AG09319 (cell line): ENCODE measurements at places on chromosomes 2 and 18.

DNA sequence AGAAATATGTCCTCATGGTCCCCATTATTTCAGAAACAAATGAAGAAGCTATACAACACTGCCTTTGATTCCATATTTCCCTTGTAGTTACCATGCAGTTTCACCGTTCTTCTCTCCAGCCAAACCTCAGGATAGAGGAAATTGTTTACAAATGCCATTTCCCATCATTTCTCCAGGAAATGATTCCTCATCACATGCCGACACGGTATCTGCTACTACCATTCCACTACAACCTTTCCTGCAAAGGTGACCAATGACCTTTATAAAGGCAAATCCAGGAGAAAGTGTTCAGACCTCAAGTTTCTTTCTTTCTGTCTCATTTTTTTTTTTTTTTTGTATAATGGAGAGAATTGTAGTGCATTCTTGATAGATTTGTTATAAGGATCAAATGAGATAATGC lies 460.8 kb upstream of the CDH20 start:
- no peak for DNase-seq

DNA sequence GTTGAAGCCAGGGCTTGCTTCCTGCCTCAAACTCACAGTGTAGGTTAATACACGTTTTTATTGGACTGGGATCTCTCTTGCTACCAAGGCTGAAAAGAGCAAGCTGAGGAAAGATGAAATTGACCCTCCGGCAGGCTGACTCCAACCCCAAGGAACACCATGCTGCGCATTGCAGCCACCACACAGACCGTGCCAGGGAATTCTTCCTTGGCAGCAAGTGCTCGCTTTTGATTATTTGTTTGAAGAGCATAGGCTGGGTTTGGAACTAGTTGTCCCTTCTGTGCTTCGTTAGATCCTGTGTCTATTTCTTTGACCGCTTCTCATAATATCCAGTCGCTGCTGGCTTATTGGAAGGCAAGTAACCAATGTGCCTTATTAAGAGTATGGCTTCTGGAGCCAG lies 34.4 kb upstream of the DARS1 start:
- DNase-seq, result no peak

- no peak for DNase-seq
These were observed 26.1 kb upstream of the SERTAD2 start for GRCh38 chr2:64679673-64680425.

DNA sequence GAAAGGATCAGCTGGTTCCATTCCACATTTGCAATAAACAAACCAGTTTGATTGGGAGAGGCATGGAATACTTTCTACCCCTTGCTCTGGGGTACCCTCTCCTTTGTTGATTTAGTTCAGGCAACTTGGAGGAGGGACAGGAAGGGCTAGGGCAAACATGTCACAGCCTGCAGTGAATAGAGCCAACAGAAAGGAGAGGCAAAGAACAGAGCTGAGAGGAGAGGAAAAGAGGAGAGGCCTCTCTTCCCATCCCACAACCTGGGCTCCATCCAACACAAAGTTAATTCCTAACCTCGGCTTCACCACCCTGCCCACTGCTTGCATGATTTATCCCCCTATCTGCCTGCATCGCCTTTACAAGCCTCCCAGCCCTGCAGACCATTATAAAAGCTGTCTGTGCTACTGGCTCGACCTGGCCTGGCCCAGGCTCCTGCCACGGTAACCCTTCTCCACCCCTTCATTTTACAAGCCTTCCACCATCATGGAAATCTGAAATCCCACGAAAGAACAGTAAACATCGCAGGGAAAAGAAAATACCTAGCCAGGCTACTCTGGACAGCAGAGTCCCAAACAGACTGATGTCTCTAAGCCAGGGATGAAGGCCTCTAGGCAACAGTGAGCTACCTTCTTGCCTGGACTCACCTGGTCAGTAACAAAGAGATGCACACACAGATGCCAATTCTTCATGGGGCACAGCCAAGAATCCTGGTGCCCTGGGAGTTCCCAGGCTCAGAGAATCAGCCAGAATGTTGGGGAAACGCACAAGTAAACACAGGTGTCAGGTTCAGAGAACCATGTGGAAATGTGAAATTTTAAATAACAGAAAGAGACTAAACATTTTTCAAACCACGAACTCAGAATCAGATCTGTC lies 43.6 kb downstream of the NHEJ1 start:
- DNase-seq, result no peak

DNA sequence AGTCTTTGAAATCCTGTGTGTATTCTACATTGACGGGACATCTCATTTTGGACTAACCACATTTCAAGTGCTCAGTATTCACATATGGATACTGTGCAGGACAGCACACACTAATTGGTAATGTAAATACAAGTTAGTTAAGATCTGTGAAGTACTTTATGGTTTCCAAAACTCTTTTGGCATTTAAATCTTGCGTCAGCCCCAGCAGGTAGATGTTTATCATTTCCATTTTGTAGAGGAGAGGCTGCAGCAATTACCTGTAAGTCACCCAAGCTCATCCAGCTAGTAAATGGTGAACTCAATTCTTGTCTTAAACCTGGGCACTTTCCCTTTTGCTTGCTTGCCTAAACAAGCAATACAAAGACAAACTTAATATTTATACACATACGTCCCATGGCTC lies 1.6 kb upstream of the NAGK start:
- no peak for DNase-seq

DNA sequence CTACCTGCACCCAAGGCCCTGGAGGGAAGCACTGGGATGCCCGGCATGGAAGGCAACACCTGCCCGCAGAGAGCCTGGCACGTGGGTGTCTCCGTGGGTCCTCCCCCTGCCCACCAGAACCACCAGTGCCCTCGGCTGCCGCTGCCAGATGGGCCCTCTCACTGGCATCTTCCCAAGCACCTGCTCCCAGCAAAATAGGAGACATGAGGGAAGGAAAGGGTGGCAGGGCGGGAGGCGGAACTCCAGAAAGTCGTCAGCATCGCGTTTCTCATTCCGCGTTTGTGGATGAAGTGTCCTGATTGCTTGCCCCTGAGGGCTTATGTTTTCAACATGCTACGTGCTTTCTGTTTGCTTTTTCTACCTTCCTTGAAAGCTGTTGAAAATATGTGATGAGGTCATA lies 8.8 kb upstream of the SNTG2 start:
- DNase-seq, result no peak
